ENCODE measurements at places on chromosomes 16 and 17.

- DNase-seq: no peak
Observed at GRCh38 chr16:22161999-22162655, at the start of gene SDR42E2. TSS of gene SDR42E2 (plus strand) at chr16:22162506. CDS start at chr16:22165583, 3,077 bp downstream.

DNA sequence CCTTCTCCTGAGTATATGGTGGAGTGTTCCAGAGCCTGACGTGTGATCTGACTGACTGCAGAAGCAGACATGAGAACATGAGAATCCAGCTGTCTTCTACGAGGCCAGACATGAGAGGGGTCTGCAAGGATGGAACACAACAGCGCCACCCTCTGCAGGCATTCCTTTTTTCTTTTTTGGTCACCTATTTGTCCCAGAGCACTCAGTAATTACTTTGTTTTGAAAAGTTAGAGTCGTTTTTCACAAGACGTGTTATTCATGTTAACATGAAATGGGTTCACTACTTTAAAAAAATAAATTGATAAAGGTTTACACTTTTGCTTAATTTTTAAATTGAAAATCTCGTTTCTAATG, 43.8 kb upstream of the ATP2A3 start:
- no peak for DNase-seq

DNA sequence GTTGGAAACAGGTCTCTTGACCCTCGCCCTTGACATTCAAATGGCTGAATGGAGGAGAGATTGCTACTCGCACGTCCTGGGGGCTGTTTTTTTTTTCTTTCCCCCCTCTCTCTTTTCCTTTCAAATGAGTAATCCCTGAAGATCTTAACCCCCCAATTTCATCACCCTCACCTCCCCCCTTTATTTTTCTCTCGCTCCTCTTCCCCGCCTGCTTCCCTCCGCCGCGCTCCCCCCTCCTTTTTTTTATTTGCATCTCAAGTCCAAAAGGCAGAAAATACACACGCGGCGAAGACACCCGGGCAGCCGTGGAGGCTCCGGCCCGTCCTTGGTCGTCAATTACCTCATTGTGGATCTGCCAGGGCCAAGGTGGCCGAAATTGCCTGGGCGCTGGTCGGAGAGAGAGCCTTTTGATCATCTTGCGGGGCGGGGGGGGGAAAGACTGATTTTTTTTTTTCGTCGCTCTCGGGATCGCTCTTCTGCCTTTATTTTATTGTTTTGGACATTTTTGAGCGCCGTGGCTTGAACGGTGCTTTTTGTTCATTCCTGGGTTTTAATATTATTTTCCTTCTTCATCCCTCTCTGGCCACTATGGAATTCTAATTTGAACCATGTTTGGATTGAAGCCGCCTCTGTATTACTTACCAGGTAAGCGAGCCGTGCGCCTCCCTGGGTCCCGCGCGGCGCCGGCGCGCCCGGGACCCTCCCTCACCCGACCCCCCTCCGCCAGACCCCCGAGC, 57.2 kb upstream of the GSE1 start:
- DNase-seq: no peak

- no peak for DNase-seq
Observed at GRCh38 chr16:30609002-30609925, 925 bp downstream of the ZNF689 start.

- DNase-seq: peak; percentile 6
Observed at GRCh38 chr16:85615852-85616606, 2.9 kb downstream of the GSE1 start.

DNA sequence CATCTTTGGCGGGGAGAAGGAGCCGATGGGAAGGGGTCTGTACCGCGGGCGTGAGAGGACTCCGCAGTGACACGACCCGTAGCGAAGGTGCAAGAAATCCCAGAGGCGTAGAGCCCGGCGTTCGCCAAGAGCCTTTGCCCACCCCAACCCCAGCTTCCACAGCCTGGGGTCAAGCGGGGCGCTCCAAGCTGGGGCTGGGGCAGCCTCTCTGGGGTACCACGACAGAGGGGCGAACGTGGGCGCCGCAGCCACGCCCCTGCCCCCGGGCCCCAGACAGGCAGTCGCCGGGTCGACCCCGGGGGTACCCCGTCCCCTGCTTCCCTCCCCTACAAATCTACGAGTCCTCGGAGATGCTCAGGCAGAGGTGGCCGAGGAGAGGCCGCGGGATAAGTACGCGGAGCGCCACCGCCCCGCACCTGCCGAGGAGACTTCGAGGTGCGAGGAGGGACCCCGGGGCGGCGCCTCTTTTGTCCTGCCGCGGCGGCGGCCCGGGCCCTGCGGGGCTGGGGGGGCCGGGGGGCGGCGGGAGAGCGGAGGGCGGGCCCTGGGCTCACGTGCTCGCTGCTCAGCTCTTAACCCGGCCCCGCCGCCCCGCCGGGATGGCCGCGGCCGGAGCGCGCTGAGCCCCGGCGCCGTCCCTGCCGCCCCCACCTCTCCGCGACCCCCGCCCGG, at the start of gene ADAM11:
Gene ADAM11, plus strand, starts transcription at position 575 of the 672 bp plus-strand sequence. CDS start 212 bp downstream, outside the sequence.
- DNase-seq: no peak

GRCh38 chr16:84811529-84811928, 8.3 kb upstream of the CRISPLD2 start:
- no peak for DNase-seq

DNA sequence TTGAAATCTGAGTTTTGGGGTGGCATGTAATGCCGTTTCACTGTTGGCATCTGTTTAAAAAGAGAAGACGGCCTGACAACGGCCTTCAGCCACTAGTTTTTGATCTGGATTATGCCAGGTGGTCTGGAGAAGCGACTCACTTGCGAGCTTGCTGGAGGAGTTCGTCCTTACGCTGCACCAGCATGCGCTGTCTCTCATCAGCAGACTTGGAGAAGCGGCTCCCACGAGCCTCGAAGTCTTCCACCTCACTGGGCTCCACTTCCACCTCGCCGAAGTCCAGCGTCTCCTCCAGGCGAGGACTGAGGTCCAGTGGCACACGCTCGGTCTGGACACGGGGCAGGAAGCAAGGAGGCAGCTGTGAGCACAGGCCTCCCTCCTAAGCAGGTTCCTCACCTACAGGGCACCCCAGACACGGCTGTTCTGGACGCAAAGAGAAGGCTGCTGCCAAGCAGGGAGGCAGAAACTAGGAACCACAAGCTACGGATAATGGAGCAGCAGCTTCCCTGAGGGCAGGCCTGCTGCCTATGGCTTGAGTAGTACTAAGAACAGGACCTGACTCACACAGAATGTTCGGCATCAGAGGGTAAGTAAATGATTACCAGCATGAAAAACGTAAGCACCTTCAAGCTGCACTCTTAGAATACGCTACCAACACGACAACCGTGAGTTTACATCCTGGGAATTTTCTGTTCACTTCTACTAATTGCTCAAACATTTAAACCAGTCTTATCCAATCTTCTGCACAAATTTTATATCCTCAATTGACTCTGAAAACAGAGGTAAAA, 61.4 kb downstream of the AMFR start:
- no peak for DNase-seq

DNA sequence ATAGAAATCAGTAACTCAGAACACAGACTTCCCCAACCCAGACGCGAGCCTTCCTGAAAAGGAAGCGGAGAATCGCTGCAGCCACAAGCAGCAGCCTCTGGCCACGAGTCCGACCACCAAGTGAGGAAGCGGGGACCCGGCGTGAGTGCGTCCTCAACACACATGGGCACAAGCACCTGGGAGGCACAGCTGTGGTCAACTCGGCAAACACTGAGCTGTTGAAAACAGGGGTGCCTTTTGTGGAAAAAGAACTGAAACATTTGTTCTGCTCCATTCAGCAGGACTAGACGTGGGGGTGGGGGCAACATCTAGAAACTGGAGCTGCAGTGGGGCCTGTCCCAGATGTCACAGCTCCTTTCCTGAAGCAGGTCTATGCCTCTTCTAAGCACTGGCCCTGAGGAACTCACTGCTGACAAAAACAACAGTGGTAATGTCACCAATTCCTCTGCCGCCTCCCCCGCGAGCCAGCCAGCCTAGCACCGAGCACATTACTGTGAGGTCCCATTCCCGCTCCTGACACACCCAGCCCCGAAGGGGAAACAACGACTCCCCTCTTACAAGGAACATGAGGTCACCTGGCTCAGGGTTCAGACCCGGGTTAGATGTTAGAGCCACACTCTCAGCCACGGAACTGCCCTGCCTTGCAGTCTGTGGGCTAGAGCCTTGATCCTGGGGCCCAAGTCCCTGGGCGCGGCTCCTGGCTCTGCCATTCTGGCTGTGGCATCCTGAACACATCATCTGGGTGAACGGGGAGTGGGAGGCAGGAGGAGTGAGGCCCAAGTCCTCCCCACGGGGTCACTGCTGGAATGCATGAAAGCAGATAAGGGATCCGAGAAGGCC, 29.0 kb downstream of the KDM8 start:
- no peak for DNase-seq

DNA sequence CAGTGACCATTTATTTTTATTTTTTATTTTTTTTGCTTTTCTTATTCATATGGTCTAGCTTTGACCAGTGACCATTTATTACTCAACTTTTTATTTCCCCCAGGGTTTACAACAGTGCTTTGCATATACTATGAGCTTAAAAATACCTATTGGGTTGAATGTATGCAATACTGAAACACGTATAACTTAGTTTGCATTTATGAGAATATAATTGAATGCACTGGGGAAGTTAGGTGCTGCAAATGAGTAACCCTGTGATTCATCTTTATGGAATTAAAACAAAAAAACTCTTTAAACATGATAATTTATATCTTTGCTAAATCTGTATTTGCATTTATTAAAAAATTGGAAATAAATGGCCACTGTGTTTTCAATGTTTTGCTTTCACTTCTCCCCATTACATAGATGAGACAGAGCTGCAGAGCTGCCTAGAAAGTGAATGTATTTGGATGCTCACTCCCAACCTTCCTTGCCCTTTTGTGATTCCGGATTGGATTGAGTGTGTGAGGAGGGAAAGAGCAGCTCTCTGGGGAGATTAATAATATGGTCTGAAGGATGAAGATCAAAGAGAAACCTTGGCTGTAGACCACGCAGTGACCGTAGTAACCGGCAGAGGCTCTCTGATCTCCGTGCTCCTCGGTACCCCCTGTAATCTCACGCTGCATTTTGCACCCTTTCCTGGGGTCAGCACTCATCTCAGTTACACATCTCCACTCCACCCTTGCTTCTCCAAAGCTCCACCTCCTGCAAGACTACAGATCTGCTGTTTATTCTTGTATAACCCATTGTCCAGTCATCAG, 14.3 kb downstream of the TMEM100 start:
- no peak for DNase-seq

DNA sequence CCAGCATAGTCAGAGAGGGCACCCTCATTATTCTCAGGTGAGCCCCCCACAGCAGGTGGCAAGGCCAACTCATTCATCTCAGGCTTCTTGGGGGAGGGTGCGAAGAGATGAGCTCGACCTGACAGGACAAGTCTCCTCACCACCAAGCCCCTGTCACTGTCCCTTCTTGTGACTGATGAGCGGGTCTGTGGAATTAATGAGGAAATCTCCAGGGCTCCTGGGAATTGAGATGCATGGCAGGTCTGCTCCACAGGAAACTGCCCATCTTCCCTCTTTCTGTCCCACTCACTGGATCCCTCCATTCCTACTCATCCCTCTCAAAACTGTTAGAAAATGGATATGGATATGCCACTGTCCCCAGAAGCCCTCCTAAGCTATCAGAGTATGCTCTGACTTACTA, 32.5 kb upstream of the CES5A start:
- no peak for DNase-seq

DNA sequence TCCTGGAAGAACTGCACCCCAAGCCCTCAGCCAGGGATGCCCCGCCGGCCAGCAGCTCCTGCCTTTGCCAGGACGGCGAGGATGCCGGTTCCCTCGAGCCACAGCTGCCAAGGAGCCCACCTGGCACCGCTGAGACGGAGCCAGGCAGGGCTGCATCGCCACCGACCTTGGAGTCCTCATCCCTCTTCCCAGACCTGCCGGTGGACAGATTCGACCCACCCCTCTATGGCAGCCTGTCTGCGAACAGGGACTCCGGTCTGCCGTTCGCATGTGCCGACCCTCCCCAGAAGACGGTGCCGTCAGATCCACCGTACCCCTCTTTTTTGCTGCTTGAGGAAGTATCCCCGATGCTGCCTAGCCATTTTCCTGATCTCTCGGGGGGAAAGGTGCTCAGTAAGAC, 21.4 kb upstream of the ZFPM1 start:
- DNase-seq: no peak

- DNase-seq: no peak
Observed at GRCh38 chr16:84836234-84836647, 16.5 kb downstream of the CRISPLD2 start.

GRCh38 chr17:52106638-52107261, 51.8 kb downstream of the CA10 start:
- no peak for DNase-seq

DNA sequence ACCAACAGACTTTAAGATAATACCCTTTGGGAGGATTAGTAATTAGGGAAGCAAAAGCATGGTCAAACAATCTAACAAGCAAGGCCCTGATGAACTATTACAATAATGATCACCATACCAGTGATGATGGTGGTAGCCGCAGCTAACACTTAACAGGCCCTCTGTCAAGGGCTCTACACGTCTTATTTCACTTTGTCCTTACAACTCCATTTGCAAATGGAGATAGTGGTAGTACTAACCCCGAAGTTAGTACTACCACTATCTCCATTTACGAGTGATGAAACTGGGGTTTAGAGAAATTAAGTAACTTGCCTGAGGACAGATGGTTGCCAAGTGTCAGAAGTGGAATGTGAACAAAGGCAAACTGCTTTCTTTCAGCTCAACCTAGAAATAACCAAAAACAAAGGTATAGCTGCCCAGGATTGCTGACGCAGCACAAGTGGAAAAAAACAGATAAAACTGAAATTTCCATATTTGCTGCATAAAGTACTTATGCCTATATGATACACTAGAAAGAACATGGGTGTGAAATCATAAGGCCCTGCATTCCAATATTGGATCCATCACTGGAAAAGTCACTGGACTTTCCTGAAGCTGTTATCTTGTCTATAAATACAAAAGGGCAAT, 24.6 kb downstream of the CEP112 start:
- no peak for DNase-seq

GRCh38 chr16:65940711-65941110, 425.8 kb upstream of the CDH5 start:
- peak; percentile 1 for DNase-seq

GRCh38 chr16:67388591-67388990, 4.7 kb downstream of the TPPP3 start:
- no peak for DNase-seq

GRCh38 chr16:9125658-9126505, 34.4 kb downstream of the HAPSTR1 start:
- DNase-seq: no peak

- DNase-seq: no peak
Observed at GRCh38 chr16:12547608-12547922, 256.1 kb downstream of the CPPED1 start.

GRCh38 chr17:65018610-65019316, 37.8 kb downstream of the GNA13 start:
- no peak for DNase-seq

DNA sequence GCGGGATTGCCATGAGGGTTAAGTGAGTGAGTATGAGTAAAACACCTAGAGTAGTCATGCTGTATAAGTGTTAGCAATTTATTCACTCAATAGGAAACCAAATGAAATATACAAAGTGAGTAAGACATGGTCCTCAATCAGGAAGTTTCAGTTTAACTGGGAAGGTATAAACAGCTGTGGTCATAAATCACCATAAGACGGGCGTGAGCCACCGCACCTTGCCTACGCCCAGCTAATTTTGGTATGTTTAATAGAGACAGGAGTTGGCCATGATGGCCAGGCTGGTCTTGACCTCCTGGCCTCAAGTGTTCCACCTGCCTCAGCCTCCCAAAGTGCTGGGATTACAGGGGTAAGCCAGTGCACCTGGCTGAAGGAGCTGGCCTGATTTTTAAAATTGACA, 27.0 kb downstream of the RNF135 start:
- DNase-seq: no peak
